Astrocyte of the spinal cord (primary cell): ENCODE measurements at places on chromosomes 5 and 9.

DNA sequence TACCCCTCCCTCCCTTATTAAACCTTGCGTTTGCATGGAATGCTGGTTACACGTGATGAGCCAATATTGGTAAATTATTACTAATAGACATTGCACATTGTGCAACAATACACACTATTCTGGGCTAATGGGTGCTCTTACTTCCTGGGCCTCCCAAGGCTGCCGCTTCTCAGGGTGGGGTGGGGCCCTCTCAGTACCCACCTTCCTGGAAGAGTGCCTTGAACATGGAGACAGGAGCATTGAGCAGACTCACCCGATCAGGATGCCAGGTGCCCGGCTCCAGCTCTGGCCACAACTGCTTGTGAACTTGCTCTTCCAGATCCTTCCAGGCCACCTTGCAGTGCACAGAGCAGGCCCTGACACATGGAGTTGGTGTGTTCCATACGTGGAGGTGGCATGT is 24.7 kb upstream of the CEP72 start:
- DNase-seq = no peak

DNA sequence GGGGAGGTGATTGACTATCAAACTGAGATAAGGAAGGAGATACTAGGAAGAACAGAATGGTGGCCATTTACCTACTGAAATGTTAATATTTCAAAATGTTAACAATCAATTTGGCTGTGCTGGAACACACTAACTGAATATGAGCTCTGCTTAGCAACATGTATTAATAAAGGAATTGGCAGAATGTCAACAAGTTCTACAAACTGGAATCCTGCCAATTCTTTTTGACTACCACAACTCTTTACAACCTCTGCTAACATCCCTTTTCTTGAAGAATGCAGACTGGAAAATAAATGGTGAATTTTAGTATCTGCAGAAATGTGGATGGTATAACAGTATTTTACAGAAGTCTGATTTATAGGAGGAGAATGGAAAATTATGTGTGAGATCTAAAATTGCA is 446.4 kb downstream of the ISL1 start:
- no peak for DNase-seq

DNA sequence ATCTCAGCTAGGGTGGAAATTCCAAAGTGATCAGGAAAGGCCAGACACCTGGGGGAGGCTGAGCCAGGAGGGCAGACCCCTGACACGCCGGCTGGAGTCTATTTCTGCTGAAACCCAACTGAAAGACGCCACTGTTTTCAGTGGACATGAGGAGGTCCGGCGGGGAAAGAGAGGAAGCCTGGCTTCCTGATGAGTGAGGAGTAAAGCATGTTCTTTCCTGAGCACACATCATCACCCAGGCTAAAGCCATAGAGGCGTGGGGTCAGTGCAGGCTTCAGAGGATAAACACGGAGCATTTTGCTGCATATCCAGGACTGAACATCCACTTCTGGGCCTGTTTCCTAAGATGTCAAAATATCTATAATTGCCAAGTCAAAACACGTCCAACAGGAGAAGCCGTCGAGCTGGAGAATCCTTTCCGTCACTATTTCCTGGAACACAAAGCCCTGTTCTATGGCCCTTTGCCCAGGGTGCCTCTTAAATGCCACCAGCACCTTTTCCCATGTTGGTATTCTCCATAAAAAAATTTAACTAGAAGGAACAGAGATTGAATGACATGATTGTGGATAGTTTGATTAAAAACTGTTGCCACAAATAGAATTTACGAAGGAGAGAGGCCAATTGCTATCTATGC is 597.9 kb upstream of the ADAMTS16 start:
- DNase-seq = no peak

DNA sequence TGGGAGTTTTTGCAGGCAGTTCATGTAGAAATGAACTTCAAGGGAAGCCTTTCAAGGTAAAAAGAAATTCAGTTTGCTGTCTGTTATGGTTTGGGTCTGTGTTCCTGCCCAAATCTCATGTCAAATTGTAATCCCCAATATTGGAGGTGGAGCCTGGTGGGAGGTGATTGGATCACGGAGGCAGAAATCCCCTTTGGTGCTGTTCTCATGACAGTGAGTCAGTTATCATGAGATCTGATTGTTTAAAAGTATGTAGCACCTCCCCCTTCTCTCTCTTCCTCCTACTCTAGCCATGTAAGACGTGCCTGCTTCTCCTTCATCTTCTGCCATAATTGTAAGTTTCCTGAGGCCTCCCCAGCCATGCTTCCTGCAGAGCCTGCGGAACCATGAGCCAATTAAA is 341.4 kb downstream of the ARHGEF28 start:
- DNase-seq = no peak

DNA sequence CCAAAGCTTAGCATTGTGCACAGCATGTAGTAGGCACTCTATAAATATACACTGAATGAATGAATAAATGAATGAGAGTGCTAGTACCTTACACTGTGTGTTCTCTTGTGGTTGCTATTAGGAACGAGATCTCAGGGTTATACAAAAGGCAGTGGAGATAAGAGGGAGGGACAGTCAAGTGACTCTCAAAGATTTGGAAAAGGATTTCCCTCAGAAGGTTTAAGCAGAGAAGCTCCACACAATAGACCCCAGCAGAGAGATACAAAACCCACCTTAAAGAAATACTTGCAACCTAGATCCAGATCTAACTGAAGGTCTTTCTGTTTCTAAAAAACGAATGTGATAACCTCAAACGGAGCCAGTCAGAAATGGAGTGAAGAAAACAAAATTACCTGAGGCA is 11.8 kb upstream of the EFNA5 start:
- DNase-seq = no peak

DNA sequence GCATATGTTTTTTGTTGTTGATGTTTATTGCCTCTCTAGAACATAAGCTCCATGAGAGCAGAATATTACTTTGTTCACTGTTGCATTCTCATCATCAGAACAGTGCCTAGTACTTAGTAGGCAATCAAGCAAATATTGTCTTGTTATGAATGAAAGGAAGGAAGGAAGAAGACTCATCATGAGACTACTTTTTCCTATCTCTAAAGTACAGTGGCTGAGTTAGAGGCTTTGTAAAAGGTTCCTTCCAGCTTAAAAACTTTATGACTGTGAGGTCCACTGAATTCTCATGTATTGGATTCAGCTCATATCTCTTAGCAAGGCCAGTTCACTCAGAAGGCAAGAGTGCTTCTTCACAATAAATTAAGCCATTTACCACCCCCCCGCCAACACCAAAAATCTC is 171.8 kb upstream of the NR3C1 start:
- no peak for DNase-seq

DNA sequence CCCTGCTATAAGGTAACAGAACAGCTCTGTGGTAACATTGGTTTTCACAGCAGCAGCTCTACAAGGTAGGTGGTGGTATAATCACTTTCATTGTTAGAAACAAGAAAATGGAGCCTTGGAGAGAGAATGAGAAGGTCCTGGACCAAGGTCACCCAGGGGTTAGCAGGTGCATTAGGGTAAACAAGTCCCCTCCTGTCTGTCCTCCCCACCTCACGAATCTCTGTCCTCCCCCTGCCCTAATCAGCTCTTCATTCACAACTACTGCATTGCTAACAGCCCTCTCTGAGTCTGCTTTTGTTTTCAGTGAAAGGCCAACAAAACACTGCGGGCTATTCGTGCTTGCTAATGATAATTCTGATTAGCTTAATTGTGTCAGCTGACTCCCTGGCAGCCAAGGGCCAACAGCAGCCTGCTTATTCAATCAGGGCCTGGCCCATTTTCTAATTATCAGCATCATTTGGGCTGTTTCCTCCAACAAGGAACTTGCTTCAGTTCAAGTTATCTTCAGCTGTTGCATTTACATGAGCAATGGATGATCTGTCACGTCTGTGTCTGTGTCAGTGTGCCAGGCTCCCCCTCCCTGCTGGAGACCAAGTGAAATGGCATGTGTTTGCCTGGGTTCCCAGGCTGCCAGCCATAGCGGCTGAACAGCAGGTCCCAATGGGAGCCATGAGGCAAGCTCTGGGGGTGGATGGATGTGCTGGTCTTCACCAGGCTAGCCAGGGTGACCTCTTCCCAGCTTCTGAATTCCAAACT is 56.7 kb upstream of the EQTN start:
- DNase-seq = no peak

- DNase-seq = no peak
Observed at GRCh38 chr5:143045062-143045461, 274.9 kb downstream of the ARHGAP26 start.

DNA sequence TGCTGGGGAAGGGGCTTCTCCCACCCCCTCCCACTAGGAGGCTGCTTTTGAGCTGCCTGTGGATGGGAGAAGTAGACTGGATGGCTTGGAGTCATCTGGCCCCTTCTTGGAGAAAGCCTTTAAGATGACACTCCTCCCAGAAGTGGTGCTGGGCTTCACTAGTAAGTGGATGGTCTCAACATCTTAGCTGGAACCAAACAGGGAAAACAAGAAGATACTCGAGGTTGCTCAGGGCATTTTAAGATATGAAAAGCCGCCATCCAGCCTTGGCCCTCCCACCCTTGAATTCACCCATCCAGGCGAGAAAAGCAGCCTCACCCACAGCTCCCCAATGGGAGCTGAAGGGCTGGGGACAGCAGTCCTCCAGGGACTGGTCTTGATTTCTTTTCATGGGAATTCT is 7.8 kb upstream of the SMIM32 start:
- no peak for DNase-seq

DNA sequence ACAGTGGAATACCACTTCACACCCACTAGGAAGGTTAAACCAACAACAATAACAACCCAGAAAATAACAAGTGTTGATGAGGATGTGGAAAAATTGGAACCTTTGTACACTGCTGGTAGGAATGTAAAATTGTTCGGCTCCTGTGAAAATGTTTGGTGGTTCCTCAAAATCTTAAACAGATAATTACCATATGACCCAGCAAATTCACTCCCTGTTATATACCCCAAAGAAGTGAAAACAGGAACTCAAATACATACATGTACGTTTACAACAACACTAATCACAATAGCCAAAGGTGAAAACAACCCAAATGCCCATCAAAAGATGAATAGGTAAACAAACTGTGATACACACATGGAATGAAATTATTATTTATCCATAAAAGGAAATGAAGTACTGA is 178.5 kb upstream of the PHYKPL start:
- DNase-seq = no peak
